AML-193 (cell line): ENCODE measurements at places on chromosomes 2 and 18.

- no peak for DNase-seq
Measured at GRCh38 chr2:9170458-9171130, 36.0 kb upstream of the ASAP2 start.

GRCh38 chr2:28620801-28621171 lies 124.9 kb downstream of the PLB1 start:
- DNase-seq, result no peak

GRCh38 chr2:227876300-227876801 lies 4.9 kb downstream of the DAW1 start:
- no peak for DNase-seq

DNA sequence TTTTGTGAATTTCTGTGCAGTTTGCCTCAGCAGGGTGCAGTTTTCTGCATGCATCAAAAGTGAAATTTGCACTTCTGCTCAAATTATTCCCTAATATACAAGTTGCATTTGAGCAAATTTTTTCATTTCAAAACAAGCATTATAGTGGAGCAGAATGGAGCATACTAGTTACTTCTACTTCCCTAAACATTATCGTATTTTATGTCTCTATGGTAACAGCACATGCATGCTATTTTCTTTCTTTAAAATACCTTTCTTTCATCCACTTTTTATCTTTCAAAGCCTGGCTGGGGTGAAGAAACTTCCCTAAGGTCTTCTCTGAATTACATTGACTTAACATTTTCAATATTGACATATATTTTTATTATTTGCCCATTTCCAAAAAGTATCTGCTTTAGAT lies 11.2 kb downstream of the RHBDD1 start:
- no peak for DNase-seq

DNA sequence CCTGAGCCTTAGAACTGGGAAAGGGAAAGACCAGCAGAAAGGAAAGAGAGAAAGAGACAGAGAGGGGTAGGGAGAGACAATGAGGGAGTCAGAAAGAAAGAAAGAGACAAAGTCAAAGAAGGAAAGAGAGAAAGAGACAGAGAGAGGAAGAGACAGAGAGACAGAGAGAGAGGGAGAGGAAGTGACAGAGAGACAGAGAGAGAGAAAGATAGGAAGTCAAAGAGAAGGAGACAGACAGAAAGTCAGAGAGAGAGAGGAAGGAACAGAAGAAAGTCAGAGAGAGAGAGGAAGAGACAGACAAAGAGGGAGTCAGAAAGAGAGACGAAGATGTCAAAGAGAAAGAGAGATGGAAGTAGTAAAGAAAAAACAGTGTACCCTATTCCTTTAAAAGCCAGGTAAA lies 261.8 kb downstream of the WDPCP start:
- no peak for DNase-seq

- DNase-seq, result no peak
Measured at GRCh38 chr2:119222213-119222612, 1.4 kb upstream of the STEAP3 start.

DNA sequence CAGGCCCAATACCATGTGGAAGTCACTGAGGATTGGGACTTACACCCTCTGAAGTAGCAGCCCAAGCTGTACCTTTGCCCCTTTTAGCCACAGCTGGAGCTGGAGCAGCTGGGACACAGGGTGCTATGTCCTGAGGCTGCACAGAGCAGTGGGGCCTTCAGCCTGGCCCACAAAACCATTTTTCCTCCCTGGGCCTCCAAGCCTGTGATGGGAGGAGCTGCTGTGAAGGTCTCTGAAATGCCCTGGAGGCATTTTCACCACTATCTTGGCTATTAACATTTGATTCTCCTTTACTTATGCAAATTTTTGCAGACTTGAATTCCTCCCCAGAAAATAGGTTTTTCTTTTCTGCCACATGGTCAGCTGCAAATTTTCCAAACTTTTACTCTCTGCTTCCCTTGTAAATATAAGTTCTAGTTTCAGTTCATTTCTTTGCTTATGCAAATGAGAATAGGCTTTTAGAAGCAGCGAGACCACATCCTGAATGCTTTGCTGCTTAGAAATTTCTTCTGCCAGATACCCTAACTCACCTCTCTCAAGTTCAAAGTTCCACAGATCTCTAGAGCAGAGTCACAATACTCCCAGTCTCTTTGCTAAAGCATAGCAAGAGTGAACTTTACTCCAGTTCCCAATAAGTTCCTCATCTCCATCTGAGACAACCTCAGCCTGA lies 213.8 kb upstream of the MGAT5 start:
- DNase-seq, result no peak

GRCh38 chr18:6120820-6121279 lies 225.5 kb upstream of the TMEM200C start:
- no peak for DNase-seq

GRCh38 chr2:69774984-69775982 lies 33.3 kb downstream of the ANXA4 start:
- DNase-seq, result no peak

GRCh38 chr2:68714866-68715265 lies 19.7 kb upstream of the ARHGAP25 start:
- peak; percentile 91 for DNase-seq

- no peak for DNase-seq
Measured at GRCh38 chr2:113178069-113178746, 4.4 kb downstream of the PSD4 start.

GRCh38 chr2:128742467-128742866 lies 423.8 kb upstream of the HS6ST1 start:
- no peak for DNase-seq

- no peak for DNase-seq
Measured at GRCh38 chr2:181892799-181893435, 1.4 kb downstream of the ITPRID2 start.

DNA sequence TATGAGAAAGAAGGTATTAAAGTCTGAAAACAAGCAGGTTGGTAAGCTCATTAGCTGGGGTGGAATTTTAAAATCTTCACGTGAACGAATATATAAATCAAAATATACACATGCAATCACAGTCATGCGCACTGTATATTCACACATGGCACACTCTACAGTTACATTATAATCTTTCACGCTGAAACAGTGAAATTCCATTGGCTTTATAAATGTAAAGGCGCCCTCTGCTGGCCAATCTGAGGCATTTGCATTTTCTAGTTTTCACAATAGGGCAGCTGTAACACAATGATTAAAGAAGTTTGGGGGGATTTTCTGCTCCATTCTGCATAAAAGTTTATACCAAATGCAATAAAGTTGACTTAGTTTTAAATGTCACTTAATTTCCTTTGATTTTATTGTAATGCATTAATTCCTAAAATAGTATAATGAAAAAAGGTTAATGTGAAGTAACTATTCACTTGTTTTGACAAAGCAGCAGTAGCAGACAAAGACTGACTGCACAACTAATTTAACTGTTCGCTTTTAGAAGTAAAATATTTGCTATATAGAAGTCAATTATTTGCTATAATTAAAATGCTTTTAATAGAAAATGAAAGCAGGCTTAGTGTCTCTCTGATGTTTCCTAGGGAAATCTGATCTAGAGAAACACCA lies 17.2 kb downstream of the IFIH1 start:
- peak; percentile 63 for DNase-seq

- peak; percentile 75 for DNase-seq
Measured at GRCh38 chr2:17646081-17646554, 105.6 kb downstream of the VSNL1 start.

- DNase-seq, result peak; percentile 46
Measured at GRCh38 chr18:63511285-63511684, 30.9 kb upstream of the SERPINB12 start.

- DNase-seq, result no peak
Measured at GRCh38 chr2:232966122-232966521, 46.9 kb downstream of the NGEF start.

DNA sequence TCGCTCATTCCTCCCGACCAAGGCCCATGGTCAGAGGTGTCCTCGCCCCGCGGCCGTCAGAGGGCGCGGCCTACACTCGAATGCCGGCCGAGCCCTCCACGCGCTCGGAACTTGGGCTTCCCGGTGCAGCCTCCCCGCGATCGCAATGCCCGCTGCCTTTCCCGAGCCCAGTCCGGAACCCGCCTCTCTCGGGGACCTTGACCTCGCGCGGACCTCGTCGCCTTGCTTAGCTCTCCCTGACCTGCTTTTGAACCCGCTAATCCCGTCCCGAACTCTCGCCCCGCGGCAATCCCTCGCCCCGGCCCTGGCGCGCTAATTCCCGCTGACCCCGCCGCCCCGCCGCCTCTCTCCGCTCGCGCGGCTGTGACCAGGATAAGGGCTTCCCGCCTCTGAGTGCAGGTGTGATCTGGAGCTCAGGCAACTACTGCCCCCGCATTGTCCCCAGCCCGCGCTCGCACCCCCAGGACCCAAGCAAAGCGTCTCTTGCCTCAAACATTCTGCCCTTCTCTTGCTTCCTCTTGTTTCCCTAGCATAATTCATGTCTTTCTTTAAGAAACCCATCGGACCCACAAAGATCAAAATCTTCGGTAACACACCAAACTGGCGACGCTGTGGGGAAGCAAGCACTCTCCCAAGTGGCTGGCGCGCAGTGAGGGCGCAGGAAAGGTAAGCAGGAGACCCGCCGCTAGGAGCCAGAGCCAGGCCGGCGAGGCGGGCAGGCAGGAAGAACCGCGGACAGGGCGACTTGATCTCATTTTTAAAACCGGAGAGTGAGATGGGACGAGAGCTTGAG lies 46.6 kb upstream of the ATP6V1B1 start:
- DNase-seq, result no peak

GRCh38 chr2:230899287-230899686 lies 25.8 kb downstream of the GPR55 start:
- no peak for DNase-seq

DNA sequence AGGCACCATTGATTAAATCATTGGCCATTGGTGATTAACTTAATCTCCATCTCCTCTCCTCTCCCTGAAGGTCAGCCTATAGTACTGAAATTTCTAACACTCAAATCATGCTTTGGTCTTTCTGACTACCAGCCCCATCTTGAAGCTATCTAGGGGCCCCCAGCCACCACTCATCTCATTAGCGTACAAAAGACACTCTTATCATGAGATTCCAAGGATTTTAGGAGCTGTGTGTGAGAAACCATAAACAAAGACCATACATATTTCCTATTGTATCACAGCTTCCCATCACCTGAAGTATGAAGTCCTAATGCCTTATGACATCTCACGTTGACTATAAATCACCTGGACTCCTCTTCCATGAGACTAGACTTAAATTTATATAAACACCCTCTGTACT lies 94.0 kb upstream of the B3GNT2 start:
- DNase-seq, result no peak

- no peak for DNase-seq
Measured at GRCh38 chr2:205424326-205424725, 258.0 kb upstream of the NRP2 start.

- no peak for DNase-seq
Measured at GRCh38 chr18:58143386-58143785, 99.4 kb downstream of the NEDD4L start.

DNA sequence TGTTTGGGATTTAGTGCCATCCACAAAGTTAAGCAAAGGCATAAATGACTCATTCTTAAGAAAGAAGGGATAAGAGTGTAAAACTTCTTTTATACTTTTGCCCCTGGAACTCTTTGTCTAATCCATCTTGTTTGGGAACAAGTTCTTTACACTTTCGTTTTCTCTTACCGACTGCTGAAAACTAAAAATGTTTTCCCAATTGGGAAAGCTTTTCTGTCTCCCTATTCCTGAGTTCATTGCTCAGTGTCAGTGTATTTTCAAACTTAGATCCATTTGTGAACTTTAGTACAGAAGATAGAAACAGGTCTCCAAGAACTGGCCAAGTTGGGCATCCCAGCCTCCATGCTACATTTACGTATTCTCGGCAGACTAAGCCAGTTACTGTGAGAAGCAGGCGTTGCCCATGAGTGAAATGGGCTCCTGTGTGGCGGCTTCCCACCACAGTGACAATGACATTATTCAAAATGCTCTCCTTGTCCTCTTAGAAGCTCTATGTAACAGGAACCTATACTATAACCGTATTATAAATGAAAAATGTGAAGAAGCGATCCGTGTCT lies 51.7 kb downstream of the TGOLN2 start:
- DNase-seq, result no peak

DNA sequence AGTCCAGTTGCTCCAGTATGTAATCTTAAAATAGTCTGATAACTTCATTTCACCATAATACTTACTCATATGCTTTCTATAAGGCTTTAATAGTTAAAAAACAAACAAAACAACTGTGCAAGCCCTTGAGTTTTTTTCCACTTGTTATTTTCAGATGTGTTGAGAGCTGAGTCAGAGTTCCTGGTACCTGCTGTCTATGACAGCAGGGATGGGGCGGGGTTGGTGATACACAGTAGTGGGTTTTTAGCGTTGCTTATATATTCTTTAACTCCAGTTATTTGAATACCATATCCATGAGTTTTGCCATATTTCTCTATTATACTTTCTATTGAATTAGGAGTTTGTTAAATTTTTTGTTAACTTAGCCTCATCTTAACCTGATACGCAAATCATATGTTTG lies 5.0 kb downstream of the NAPG start:
- no peak for DNase-seq

DNA sequence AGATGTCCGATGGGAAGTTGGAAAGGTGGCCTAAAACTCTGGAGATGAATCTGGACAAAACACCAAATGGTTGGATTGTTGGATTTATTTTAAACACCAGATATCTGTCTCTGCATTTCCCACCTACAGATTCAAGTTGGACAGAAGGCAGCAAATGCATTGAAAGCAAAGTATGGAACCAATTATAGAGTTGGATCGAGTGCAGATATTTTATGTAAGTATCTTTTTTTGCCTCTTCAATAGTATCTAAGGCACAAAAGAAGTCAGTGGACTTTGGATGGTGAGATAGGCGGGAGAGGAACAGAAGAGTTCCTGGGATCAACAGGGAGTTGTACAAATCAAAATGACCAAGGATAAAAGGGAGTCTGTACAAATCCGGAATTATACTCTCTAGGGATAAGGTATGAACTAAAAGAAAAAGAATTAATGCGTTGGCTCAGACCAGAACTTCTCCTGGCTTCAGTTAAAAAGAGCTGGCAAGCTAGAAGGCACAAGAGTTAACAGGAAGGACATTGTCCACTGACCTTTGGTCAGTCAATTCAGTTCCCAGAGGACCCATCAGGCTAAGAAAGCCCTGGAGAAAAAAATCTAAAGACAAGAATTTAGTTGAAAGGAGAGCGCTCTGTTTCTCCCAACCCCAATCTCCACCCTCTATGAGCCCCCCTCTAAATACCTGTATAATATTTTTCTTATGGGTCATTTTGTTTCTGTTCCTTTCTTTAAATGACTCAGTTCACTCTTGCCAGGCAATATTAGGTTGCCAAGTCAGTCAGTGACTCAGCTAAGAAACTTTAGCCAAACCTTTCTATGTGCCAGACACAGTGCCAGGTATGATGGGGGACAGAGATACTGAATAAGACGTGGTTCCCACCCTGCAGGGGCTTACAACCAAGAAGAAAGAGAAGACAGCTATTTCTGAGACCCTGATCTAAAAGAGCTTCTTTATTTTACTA lies 29.1 kb downstream of the CPO start:
- DNase-seq, result no peak
